Smooth muscle cell of trachea (primary cell): ENCODE measurements at places on chromosomes 13 and 19. TPM values are rescaled to one million over a fixed set of nuclear protein-coding genes. Genes with fewer than 3 reads are reported as not detected.

Gene COL4A2
- total RNA-seq: 56.1 and 85.3 TPM in 2 replicates

Gene CASP14
- total RNA-seq: not detected in 2 replicates

Gene FXYD7
- total RNA-seq: not detected in 2 replicates

Gene TTC9B
- 0.17 TPM in 1 of 2 replicates, not detected in the other for total RNA-seq

Gene MTRF1
- total RNA-seq: 10.6 and 15.7 TPM in 2 replicates

Gene FCGBP
- 1.2 and 1.5 TPM in 2 replicates for total RNA-seq

Gene YJEFN3
- 0.33 and 1.0 TPM in 2 replicates for total RNA-seq

Gene TUBA3C
- 0.15 TPM in 1 of 2 replicates, not detected in the other for total RNA-seq

Gene AKAP8L
- 60.5 and 66.3 TPM in 2 replicates for total RNA-seq

Gene ACP7
- under 0.01 and 0.15 TPM in 2 replicates for total RNA-seq

Gene PEAK3
- not detected in 2 replicates for total RNA-seq

Gene LACC1
- 6.5 and 19.0 TPM in 2 replicates for total RNA-seq

Gene SIGLEC12
- total RNA-seq: not detected in 2 replicates

Gene PTH2
- not detected in 2 replicates for total RNA-seq

Gene PSG3
- total RNA-seq: not detected in 2 replicates

Gene KLK5
- total RNA-seq: not detected in 2 replicates

Gene POLRMT
- 20.7 and 29.3 TPM in 2 replicates for total RNA-seq

Gene CGB5
- not detected in 2 replicates for total RNA-seq

Gene CBY2
- not detected in 2 replicates for total RNA-seq

Gene NPHS1
- not detected in 2 replicates for total RNA-seq

Gene PSG6
- 1.0 TPM in 1 of 2 replicates, not detected in the other for total RNA-seq

Gene IL11
- total RNA-seq: 2.6 and 3.6 TPM in 2 replicates

Gene MOB3A
- total RNA-seq: 30.8 and 39.5 TPM in 2 replicates

Gene CGB1
- total RNA-seq: not detected in 2 replicates

Gene RNF225
- total RNA-seq: 0.66 TPM in 1 of 2 replicates, not detected in the other

Gene CGB8
- total RNA-seq: not detected in 2 replicates

Gene CNN1
- total RNA-seq: 8.9 and 9.3 TPM in 2 replicates

Gene C1QTNF9B
- 0.33 and 0.44 TPM in 2 replicates for total RNA-seq

Gene TEX26
- total RNA-seq: 0.44 and 0.50 TPM in 2 replicates

Gene C19orf67
- total RNA-seq: 0.17 TPM in 1 of 2 replicates, not detected in the other

Gene ATP4A
- not detected in 2 replicates for total RNA-seq

Gene RFPL4A
- not detected in 2 replicates for total RNA-seq

Gene PRODH2
- not detected in 2 replicates for total RNA-seq

Gene GPR12
- total RNA-seq: not detected in 2 replicates

Gene ELSPBP1
- total RNA-seq: not detected in 2 replicates

Gene ZNF132
- total RNA-seq: 12.7 and 14.4 TPM in 2 replicates

Gene ZNF491
- 3.8 and 4.6 TPM in 2 replicates for total RNA-seq

Gene FFAR1
- total RNA-seq: not detected in 2 replicates
